ENCODE measurements at places on chromosomes 7 and 10.

DNA sequence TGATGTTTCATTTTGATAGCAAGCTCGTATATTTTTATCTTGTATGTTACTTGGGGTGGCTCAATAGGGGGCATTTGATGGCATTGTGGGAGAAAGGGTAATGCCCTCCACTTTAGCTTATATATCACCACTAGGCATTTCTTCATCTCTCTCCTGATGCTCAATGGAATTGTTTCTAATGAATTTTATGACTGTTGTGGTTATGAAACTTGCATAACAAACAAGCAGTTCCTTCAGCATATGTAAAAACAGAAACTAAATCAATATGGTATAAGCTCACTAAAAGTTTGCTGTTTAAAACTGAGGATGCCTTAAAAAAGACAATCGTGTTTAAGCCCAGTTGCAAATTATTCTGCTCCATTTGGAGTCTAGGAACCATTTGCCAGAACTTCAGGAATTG lies 75.5 kb downstream of the CDK14 start:
- DNase-seq, result no peak

GRCh38 chr7:30851651-30852307 lies 59.9 kb upstream of the AQP1 start:
- DNase-seq, result no peak

GRCh38 chr10:69287181-69287580 lies 8.9 kb downstream of the HK1 start:
- no peak for DNase-seq

GRCh38 chr7:21702303-21702702 lies 159.5 kb downstream of the DNAH11 start:
- DNase-seq, result no peak

DNA sequence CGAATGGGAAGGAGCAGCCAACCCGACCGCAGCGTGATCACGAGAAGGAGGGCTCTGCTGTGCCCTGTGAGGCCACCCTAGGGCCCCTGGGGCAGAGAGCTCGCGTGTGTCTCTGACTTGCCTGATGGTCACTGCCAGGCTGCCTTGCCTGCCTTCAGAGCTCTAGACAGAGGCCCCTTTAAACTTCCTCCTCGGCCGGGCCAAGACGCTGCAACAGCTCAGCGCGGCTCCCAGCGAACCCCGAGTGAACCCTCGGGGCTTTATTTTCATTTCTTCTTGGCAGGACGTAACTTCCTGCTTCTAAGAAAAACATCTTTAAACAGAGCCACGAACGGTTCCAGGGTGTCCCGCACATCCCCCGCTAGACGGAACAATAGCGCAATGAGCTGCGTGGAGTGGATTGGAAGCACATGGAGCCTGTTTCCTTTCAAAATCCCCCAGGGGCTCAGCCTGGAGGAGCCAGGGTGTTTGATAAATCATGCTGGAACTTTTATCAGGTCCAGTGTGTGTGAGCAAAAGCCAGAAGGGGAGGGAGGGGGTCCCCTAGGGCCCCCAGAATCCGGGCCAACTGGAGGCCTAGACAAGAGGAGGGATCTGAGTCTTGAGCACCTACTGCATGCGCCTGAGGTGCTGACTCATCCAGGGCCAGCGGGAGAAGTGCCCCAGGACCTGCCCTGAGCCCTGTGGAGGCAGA lies 134.1 kb upstream of the GDF10 start:
- no peak for DNase-seq

DNA sequence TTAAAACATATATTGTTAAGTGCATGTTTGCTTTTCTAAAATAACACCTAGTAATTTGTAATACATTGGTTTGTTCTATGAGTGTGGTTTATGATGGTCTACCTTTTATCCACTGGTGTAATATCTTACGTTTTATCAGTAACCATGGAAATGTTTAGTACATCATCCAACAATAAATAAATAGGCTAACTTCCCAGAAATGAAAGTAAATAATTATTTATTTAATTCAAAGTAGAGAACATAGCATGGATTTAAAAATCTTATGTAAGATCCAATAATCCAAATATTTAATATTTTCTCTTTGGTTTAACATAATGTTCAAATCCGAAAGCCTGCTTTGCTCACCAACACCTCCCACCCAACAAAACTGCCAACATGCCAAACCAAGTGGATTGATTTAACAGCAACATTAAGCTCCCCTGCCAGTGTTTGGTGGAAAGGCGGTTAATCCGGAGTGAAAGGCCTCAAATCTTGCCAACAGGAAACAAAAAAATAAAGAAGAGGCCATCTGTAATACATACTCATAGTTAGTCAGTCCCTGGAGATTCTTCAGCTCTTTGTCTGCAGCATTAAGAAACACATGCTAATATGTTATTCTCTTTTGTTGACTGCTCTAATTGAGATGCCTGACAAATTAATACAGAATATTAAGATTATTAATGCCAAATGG lies 897.8 kb downstream of the CNTNAP2 start:
- no peak for DNase-seq

DNA sequence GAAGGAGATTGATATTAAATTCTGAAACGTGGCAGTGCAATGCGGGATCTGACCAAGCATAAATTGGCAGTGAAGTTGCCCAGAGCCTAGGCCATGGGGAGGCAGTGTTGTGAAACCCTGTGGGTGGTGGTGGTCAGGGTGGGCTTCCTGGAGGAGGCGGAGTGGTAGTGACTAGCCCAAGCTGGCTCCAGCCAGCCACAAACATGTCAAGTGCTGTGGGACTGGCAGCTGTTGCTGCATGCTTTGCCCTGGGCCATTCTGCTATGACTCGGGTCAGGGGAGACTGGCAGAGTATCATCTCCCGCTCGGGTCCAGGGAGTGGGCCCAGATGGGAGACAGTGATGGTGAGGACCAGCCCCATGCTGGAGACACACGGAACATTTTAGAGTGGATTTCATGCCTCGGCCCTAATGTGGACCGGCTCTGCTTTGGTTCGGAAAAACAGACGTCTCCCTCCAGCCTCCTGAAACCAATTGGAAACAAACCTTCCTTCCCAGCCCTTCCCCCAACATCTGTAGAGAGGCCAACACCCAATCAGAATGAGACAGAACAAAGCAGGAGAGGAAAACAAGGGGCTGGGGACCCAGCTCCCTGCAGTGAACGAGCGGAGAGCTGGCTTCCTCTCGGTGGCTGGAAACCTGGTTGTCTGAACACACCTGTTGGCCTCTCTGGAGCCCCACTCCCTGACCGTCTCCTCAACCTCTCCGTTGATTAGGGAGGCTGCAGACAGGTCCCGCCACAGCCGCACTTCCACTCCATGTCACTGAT lies 58.2 kb downstream of the TMEM270 start:
- no peak for DNase-seq

GRCh38 chr7:90256778-90257177 lies 11.8 kb downstream of the CFAP69 start:
- DNase-seq, result no peak

DNA sequence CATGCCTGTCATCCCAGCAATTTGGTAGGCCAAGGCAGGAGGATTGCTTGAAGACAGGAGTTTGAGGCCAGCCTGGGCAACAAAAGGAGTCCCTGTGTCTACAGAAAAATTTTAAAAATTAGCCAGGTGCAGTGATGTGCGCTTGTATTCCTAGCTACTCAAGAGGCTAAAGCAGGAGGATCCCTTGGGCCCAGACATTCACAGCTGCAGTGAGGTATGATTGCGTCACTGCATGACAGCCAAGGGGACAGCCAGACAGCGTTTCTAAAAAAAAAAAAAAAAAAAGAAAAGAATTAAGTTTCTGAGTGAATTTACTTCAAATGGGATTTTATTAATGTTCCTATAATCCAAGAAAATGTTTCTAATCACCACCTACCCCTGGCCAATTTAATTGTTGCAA lies 87.4 kb upstream of the RNF148 start:
- DNase-seq, result no peak

DNA sequence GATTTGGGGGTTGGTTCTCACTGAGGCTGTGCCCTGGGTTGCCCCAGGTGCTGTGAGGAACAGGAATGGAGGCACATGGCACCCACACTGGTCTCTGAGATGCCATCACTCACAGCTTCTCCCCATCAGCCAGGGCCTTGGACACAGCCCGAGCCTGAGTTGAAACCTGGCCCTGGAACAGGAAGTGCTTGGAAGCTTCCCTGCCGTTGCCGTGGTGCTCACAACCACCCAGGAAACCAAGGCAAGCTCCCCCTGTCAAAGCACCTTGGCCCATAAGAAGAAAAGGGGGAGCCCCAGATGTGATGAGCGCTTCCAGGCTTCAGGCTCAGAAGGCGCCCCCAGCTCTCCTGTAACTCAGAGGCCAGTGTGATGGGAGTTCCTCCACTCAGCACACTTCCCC lies at the start of gene BTBD16:
Gene BTBD16 (plus strand): TSS at position 221 of the 400 bp plus-strand sequence. CDS start 3,786 bp downstream, outside the sequence.
- no peak for DNase-seq

DNA sequence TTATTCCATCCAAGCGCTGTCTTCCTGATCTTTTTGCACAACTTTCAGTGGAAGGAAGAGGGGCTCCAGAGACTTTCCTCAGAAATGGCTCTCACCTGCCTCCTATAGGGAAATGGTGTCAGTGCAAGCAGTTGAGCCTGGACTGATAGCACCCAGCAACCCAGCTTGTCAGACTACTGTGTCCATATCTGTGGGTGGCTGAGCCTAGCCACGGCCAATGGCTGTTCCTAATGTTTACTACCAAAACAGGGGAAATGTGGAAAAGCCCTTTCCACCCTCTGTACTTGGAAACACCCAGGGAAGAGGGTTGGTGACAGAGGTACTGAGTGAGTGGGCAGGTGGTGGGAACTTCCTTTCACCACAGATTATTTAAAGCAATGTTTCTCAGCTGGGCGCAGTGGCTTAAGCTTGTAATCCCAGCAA lies 4.3 kb upstream of the YKT6 start:
- DNase-seq, result peak; percentile 47

GRCh38 chr10:120996456-120997034 lies 145.4 kb downstream of the WDR11 start:
- DNase-seq, result no peak

DNA sequence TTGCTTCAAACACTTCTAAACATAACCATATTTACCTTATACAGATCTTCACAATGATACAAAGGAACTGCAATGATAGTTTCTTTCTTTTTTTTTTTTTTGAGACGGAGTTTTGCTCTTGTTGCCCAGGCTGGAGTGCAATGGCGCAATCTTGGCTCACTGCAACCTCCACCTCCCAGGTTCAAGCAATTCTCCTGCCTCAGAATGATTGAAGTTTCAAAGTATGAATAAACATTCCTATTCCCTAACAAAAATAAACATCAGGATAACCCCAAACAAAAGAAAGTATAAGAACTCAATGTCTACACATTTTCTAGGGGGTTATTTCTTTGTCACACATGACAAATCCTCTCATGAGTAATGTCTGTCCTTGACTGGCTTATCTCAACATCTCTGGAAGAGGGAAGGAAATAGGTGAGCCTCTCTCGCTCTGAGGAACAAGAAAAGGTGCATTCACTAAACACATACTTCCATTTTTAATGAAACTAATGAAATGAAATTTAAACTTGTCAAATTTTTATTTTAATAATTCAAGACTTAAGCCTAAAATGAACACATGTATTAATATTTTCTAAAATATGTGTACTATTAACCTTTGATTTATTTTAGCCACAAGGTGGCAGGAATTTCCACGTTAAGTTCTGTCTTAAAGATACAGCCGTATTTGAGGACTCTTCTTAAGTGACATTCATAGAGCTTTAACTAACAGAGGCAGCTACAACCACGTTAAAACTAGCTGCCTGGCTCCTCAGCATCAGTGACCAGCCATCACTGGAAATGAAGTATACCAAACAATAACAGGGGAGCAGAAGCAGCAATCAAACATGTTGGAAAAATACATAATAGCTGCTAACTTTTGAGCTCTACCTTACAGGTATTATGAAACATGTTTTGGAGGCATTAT lies 58.3 kb downstream of the MALSU1 start:
- peak; percentile 43 for DNase-seq

GRCh38 chr7:13442226-13442625 lies 547.2 kb downstream of the ETV1 start:
- no peak for DNase-seq

DNA sequence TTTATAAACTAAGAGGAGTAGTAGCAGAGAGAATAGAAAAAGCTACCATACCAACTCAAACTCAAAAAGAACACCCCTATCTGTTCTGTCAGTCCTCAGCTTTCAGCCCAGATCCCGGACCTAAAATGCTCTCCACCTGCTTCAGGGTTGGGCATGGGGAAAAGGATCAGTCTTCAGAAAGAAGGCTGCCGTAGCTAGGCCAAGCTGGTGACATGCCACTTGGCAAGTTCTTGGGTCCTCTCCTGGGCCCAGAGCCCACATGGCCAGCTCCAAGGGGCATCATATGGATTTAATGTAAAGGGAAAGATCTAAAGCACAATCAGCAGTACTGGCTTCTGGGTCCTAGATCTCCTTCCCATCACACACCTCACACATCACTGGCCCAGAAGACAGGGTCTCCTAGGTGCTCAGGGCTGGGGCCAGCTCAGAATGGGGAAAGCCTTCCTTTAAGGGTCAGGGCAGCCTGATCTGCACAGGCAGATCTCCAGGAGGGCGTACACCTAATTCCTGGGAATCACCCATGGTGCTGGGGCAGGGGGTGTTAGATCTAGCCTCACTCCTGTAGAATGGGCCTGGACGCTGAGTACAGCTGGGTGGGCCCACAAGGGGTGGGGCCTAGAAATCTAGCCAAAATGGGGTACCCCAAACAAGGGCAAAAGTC lies 2.5 kb downstream of the VAX1 start:
- DNase-seq, result no peak

DNA sequence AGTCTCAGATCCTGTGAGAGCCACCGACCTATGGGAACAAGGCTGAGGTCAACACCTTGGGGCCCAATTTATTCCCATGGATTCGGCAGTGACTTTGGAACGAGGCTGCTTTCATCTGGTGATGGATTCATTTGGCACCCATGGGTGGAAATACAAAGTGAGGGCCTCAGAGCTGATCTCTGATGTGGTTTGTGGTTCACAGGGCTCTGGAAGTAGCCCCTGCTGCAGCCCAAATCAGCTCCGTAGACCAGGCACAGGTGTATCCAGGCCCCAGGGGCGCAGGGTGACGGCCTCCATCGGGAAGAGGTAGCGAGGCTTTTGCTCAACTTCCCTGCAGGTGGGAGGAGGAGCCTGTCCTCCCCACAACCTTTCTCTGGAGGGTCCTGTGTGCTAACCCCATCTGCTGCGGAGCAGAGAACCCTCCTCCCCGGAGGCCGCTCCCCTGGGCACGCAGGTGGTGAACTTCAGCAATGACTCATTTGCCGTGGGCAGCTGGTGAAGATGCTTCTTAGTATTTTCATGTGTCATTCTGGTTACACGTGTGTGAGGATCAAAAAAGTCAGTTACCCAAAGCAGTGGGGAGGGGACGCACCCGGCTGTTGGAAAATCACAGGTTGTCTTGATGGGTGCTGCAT lies 7.5 kb upstream of the JAKMIP3 start:
- DNase-seq, result no peak

DNA sequence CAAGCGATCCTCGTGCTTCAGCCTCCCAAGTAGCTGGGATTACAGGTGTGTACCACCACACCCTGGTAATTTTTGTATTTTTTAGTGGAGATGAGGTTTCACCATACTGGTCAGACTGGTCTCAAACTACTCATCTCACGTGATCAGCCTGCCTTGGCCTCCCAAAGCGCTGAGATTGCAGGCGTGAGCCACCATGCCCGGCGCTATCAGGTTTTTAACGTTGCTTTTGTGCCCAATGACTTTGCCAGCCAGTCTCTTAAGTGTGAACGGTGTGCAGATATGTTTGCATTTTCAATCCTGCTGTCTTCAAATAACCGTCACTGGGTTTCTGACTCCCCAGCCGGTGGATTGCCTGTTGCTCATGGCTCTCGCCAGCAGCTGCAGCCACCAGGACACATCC lies 201.8 kb upstream of the PPP2R2D start:
- no peak for DNase-seq

Measured in HCT116 (cell line).